Liver (tissue), 10 donors: ENCODE measurements at places on chromosomes 4 and X.

- H3K4me3 ChIP-seq: no peak overlapping the region
- no peaks in the 10 kb centered on the region for H3K27me3 ChIP-seq
- H3K36me3 ChIP-seq: no peaks in the 10 kb centered on the region
- H3K4me1 ChIP-seq: no peaks in the 10 kb centered on the region
- no peak for DNase-seq
Measured at GRCh38 chr4:109078724-109079123, 223.7 kb downstream of the COL25A1 start.

DNA sequence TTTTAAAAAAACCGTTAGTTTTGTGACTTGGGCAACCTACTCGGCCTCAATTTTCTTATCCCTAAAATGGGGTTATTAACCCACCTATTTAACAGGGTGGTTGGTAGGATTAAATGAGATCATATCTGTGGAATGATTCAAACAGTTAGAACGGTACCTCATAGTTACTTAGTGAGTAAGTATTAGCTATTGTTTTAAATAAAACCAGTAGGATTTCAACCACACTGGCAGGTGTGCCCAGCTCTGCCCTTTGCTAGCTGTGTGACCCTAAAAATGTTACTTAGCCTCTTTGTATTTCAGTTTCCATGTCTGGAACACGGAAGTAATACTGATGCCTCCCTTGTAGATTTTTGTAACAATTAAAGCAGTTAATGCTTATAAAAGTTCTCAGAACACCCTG is 225.8 kb upstream of the SPRY1 start:
- no peak for DNase-seq
- no peaks in the 10 kb centered on the region for H3K36me3 ChIP-seq
- no peak overlapping the region for H3K27ac ChIP-seq
- H3K4me3 ChIP-seq: no peak overlapping the region

DNA sequence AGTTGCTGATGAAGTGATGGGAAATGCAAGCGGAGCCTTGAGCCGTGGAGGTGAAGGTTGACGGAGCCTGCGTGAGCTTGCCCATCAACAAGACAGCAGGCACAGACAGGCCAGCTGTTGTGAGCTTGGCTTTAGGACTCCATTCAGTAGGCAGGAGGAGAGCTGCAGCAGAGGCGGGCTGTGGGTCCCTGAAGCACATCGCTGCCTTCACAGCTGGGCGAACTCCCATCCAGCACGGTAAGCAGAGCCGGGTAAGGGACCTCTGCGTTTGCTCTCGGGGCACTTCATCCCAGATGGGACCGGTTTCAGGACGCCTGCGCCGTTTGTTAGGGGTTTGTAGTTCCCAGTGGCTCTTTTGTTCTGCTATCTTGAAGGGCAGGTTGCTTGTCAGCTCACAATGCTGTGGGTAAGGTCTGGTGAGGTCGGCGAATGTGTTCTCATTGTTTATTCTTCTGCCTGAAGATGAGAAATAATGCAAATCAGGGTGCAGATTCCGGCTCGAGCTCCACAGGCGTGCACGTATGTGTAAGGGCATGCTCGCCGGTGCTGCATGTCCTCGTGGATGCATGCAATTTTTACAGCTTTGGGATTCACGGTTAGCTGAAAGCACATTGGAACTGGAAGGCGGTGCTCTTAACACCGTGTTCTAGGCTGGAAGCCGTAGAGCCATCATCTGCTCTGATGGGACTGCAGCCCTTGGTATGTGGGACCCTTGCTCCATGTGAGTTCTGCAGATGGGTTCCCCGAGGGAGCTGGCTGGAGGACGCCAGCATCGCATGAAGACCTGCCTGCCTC is 54.6 kb upstream of the CLDN34 start:
- no peaks in the 10 kb centered on the region for H3K36me3 ChIP-seq
- H3K4me3 ChIP-seq: no peak overlapping the region
- H3K27me3 ChIP-seq: no peaks in the 10 kb centered on the region

DNA sequence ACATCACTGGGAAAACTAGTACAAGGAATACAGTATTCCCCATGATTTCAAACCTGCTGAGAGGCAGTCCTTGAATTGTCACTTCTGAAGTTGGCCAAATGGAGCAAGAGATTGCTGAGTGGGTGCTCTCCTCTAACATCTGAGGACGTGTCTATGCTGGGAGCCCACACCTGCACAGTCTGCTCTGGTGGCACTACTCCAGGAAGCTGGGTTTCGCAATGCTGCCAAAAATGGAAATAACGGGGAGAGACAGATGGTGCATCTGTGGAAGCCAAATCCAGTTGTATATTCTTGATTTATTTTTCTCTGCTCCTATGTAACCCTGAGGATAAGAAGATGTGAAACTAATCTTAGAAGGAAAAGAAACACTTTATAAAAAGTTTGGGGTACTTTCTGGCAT is 240.1 kb upstream of the CTSO start:
- H3K4me3 ChIP-seq: no peak overlapping the region
- no peaks in the 10 kb centered on the region for H3K27me3 ChIP-seq
- no peaks in the 10 kb centered on the region for H3K4me1 ChIP-seq
- no peak overlapping the region for H3K27ac ChIP-seq
- H3K36me3 ChIP-seq: no peaks in the 10 kb centered on the region

DNA sequence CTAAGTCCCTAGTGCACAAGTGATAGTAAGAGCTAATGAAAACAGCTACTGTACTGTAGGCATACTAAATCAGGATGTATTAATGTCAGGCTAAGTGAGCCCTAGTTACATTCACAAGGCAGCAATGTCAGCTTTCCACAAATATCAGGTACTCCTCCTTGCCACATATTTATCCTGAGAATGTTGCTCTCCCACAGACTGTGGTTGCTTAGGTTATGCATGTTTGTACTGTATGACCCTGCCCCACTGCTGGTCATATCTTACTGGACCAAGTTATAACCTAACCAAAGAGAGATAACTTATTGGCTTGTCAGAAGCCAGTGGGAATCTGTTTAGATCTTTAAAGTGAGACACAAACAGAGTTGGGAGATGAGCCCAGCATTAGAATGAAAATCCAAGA is 241.0 kb downstream of the SLC39A8 start:
- no peak overlapping the region for H3K27ac ChIP-seq
- H3K36me3 ChIP-seq: no peaks in the 10 kb centered on the region
- H3K27me3 ChIP-seq: no peaks in the 10 kb centered on the region
- no peak overlapping the region for H3K4me3 ChIP-seq
- H3K4me1 ChIP-seq: no peaks in the 10 kb centered on the region

GRCh38 chrX:55659931-55660330 is 36.7 kb downstream of the FOXR2 start:
- H3K4me3 ChIP-seq: no peak overlapping the region
- no peaks in the 10 kb centered on the region for H3K27me3 ChIP-seq
- H3K36me3 ChIP-seq: no peaks in the 10 kb centered on the region
- no peaks in the 10 kb centered on the region for H3K4me1 ChIP-seq

- no peaks in the 10 kb centered on the region for H3K4me1 ChIP-seq
- no peak overlapping the region for H3K4me3 ChIP-seq
- DNase-seq: no peak
- no peaks in the 10 kb centered on the region for H3K27me3 ChIP-seq
- no peak overlapping the region for H3K27ac ChIP-seq
Measured at GRCh38 chr4:6050551-6050950, 32.3 kb upstream of the C4orf50 start.
